ENCODE measurements at places on chromosomes 3 and 15. TPM values are rescaled to one million over a fixed set of nuclear protein-coding genes. Genes with fewer than 3 reads are reported as not detected.

- DNase-seq, result no peak
These were observed 38.1 kb upstream of the CHRNB4 start for GRCh38 chr15:78679089-78679511.

ADCY5 gene
- 13.3 TPM for total RNA-seq

- no peak for DNase-seq
These were observed 3.9 kb upstream of the DPP8 start for GRCh38 chr15:65521350-65521749.

DNA sequence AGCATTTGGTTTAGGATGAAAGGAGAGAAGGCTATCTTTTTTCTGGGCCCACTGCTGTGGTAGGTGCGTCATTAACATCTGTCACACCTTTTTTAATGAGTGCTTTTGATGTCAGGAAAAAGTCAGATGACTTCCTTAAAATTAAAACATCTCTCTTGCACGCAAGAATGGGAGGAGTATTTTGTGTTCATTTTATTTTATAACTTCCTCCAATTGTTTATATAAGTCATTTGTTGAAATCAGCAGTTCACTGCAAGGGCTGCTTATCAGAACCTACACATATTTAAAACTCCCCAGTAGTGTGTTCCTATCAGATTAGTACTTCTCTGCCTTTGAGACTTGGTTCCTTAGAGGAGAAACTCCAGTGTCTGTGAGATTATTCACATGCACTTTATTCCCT is 143.8 kb downstream of the NEO1 start:
- no peak for DNase-seq

DNA sequence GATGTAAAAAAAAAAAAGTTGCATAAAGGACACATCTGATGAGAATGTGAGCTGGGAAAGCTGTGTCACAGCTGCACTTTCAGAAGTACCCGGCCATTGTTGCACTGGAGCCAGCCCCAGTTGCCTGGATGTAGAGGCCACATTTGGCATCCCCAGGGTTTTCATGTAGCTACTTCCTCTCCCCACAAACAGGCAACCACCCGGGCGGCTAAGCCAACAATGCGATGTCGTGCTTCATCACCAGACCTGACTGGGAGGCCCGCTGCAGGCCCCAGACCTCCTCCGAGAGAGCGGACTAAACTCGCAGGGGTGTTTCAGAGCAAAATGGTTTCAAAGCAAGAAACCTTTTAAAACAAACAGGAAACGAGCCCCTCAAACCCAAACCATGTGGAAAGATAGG is 142.3 kb downstream of the TMCO5A start:
- DNase-seq, result peak; percentile 14

FRMD5 gene
- 2.9 TPM for total RNA-seq

- no peak for DNase-seq
These were observed 65.6 kb downstream of the ZNF148 start for GRCh38 chr3:125309476-125309875.

PARP15 gene
- total RNA-seq, result 1.2 TPM

DNA sequence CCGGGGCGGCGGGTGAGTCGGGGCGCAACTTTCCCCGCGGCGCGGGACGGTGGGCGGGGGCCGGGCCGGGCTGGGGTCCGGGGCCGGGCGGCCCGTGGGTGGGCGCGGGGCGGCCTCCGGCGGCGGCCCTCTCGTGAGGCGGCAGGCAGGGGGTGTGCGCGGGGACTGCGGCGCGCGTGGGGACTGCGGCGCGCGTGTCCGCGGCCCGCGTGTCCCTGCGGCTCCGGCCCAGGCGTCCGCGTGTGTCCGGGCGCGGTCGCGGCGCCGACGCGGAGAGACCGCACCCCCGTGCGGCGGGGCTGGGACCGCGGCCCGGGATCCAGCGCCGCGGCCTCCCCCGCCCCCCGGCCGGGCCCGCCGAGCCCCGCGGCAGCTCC is 349 bp downstream of the PLXNA1 start:
- DNase-seq, result no peak

- DNase-seq, result no peak
These were observed 68.6 kb upstream of the CCDC39 start for GRCh38 chr3:180747805-180748361.

SPESP1 gene
- total RNA-seq, result 2.0 TPM

GRCh38 chr3:123411340-123412040 is 37.4 kb downstream of the ADCY5 start:
- DNase-seq, result no peak

LSAMP gene
- 4.0 TPM for total RNA-seq

HOMER2 gene
- 27.3 TPM for total RNA-seq

GRCh38 chr15:65244638-65245037 is 33.4 kb upstream of the CILP start:
- no peak for DNase-seq

DNA sequence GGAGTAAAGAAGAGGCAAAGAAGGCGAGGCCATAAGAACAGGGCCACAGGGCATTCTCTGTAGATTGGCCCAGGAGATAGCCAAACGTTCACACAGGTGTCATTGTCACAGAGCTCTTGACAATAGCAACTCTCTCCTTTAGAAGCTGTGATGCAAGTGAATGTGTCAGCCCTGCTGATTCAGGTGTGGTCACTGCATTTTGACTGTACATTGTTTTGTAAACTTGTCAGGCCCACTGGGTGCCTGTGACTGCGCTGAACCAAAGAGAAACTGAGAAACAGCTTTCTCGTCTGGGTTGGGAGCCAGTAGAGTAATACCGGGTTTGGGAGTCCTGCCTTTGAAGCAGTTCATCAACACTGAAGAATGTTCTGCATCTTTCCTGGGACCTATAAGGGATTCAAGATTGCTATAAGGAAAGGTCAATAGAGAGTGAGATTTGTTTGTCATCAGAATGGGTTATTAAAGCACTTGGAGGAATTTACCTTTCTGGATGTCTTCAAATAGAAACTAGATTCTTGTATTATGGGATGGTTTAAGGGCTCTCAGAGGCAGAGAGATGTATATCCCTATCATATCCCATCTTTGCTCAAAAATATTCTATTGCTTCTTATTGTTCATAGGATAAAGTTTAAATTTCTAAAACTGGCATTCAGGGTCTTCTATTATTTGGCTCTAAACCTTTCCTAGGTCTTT is 45.4 kb downstream of the TMEM45A start:
- DNase-seq, result no peak

GPR15 gene
- not detected for total RNA-seq

DNA sequence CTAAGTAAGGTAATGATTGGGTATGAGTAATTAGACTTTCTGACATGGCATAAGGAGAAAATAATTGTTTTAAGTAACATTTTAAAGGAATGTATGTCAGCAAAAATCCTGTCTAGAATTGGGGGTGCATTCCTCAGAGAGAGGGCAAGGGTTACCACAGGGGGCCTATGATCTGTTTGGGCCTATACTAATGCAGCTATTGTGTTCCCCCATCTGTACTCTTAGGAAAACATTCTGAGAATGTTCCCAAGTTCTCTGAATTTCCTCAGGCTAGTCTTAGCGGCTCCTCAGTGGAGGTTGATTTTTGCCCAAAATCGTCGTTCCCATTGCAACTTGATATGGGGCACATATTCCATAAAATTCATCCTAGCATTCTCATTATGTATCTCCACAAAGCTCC is 1216.4 kb upstream of the GBE1 start:
- DNase-seq, result no peak

- no peak for DNase-seq
These were observed 38.7 kb downstream of the GOLGA6A start for GRCh38 chr15:74043425-74044266.

ZIC4 gene
- total RNA-seq, result not detected

GRCh38 chr15:68149059-68149458 is 56.1 kb downstream of the CALML4 start:
- DNase-seq, result no peak

DNA sequence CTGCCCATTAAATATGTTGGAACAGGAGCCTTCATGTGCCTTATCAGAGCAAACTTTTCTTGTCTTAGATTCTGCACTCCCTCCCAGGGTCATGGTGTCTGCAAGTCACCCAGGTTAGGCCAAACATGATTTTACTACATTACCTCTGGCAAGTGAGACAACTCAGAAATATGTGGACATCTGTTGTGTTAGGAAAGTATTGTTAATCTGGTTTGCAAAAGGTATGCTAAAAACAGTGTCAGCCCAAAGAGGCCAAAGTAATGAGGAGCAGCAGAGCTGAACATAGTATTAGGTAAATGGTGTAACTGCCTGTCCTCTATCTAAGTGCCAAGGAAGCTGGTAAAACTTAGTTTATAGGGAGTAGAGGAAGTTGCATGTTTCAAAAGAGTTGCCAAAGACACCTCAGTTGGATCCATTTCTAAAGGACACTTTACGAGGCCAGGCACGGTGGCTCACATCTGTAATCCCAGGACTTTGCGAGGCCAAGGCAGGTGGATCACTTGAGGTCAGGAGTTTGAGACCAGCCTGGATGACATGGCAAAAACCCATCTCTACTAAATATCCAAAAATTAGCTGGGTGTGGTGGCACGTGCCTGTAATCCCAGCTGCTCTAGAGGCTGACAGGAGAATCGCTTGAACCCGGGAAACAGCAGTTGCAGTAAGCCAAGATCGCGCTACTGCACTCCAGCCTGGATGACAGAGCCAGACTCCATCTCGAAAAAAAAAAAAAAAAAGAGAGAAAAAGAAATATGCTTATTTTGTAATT is 22.5 kb upstream of the PPIB start:
- DNase-seq, result no peak

SEC61A1 gene
- total RNA-seq, result 93.3 TPM

GRCh38 chr15:80028937-80029336 is 30.5 kb upstream of the ZFAND6 start:
- DNase-seq, result no peak

GRCh38 chr15:94734460-94734859 is 503.1 kb downstream of the MCTP2 start:
- no peak for DNase-seq

- DNase-seq, result no peak
These were observed 8.6 kb upstream of the BLM start for GRCh38 chr15:90708516-90708915.

- DNase-seq, result no peak
These were observed 278.1 kb upstream of the CADM2 start for GRCh38 chr3:84680700-84681099.

- DNase-seq, result no peak
These were observed 4.5 kb downstream of the SLC49A4 start for GRCh38 chr3:122799322-122799721.

DNA sequence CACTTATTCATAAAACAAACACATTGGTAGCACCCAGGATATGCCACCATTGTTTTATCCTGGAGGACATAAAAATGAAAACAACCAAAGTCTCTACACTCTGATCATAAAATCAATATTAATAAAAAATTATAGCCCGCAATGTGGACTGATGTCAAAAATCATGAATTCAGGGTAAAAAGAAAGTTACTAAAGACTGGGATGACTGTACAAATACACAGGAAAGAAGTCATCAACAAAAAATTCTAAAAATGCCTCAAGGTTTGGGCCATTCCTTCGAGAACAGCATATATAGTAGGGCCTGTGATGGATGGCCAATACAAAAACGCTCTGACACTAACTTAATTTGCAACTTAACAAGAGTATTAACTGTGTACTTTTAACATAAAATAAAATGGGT is 76.8 kb downstream of the THBS1 start:
- no peak for DNase-seq

COL6A6 gene
- total RNA-seq, result not detected

GRCh38 chr3:143363949-143364348 is 244.4 kb downstream of the CHST2 start:
- no peak for DNase-seq

FAM107A gene
- 147 TPM for total RNA-seq

DNA sequence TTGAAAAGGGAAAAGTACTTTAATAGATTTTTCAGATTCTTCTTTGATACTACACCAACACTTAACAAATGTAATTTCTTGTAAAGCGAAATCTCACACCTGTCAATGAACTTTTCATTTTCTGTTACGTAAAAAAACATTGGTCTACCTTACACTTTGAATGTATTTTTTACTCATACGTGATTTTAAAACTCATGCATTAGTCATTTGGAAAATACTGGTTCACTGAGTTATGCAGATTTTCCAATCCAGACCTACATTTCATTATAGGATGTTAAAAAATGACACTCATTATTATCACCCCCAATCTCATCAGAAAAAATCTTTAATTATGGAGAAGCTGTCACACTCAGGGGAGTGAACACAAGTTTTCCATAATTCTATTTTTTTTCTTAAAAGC is 14.7 kb downstream of the VPS39 start:
- DNase-seq, result no peak

SLC28A2 gene
- not detected for total RNA-seq

GRCh38 chr3:180929376-180929775 is 16.9 kb downstream of the FXR1 start:
- no peak for DNase-seq

GRCh38 chr3:58366699-58367098 is 34.0 kb downstream of the PXK start:
- no peak for DNase-seq

RPP14 gene
- total RNA-seq, result 6.9 TPM
